A549 treated with dexamethasone at 1 μM for 4 hours (cell line): ENCODE measurements at places on chromosomes 12 and 14. TPM values are rescaled to one million over a fixed set of nuclear protein-coding genes. Genes with fewer than 3 reads are reported as not detected.

ALDH1L2 gene
- 3.1 to 4.7 TPM (median 4.2 TPM) in 5 replicates for total RNA-seq

CCDC60 gene
- total RNA-seq, result not detected in 5 replicates

SERPINA10 gene
- 0.04 TPM in 1 of 5 replicates, not detected in the others for total RNA-seq

GAS2L3 gene
- 4.9 to 9.8 TPM (median 9.2 TPM) in 5 replicates for total RNA-seq

CD63 gene
- 655 to 723 TPM (median 684 TPM) in 5 replicates for total RNA-seq

PRPH gene
- 1.2 to 2.2 TPM (median 1.6 TPM) in 5 replicates for total RNA-seq

ACOT6 gene
- total RNA-seq, result not detected in 5 replicates

CDKN3 gene
- total RNA-seq, result 73.7 to 83.3 TPM (median 76.3 TPM) in 5 replicates

FOXG1 gene
- total RNA-seq, result 0.15 to 0.25 TPM (median 0.23 TPM) in 5 replicates
